IMR-90 (cell line): ENCODE measurements at places on chromosomes 11 and 22. TPM values are rescaled to one million over a fixed set of nuclear protein-coding genes. Genes with fewer than 3 reads are reported as not detected.

ANO9 gene
- not detected in 2 replicates for total RNA-seq

SC5D gene
- 21.3 and 44.2 TPM in 2 replicates for total RNA-seq

TYR gene
- not detected in 2 replicates for total RNA-seq

FAM227A gene
- 1.1 and 1.3 TPM in 2 replicates for total RNA-seq

SEPTIN5 gene
- 16.8 and 17.2 TPM in 2 replicates for total RNA-seq

PTPRCAP gene
- total RNA-seq: not detected in 2 replicates

SCUBE2 gene
- total RNA-seq: 0.56 and 0.72 TPM in 2 replicates

CALCB gene
- not detected in 2 replicates for total RNA-seq

DEPDC7 gene
- total RNA-seq: 9.7 TPM in 2 replicates

SCO2 gene
- total RNA-seq: 1.3 and 1.7 TPM in 2 replicates

DNA sequence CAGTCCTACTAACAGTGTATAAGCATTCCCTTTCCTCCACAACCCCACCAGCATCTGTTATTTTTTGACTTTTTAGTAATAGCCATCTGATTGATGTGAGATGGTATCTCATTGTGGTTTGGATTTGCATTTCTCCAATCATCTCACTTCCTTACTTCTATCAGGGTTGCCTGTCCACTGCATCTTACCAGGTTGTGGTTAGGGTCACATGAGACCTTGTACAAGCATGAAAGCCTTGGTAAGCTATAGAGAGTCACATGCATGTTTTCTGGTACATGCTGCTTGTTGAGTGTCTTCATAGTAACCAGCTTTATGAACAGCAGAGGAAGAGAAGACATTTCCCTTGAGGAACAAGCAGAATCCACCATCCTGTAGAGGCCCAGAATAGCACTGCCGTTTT lies 102.9 kb upstream of the PAX6 start:
- no peak for DNase-seq

DNA sequence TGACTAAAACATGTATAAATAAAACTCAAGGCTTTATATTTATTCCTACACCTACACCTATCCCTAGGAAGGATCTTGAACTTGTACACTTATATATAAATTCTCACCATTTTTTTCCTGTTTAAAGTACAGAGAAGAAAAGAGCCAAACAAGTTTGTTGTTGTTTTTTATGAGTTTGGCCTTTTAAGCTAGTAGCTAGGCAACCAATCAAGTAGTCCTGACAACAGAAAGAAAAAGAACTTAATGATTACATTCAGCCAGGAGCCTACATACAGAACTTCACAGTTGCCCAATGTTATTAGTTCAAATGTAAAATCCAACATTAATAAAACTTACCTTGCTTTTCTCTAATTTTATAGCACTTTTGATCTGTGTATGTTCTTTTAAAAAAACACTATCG lies 316.2 kb downstream of the SOX6 start:
- no peak for DNase-seq

GRCh38 chr11:56876621-56877275 lies 112.0 kb upstream of the OR5AK2 start:
- DNase-seq: peak; percentile 1

- peak; percentile 25 for DNase-seq
Observed at GRCh38 chr22:17665854-17666253, 27.3 kb downstream of the BCL2L13 start.

DNA sequence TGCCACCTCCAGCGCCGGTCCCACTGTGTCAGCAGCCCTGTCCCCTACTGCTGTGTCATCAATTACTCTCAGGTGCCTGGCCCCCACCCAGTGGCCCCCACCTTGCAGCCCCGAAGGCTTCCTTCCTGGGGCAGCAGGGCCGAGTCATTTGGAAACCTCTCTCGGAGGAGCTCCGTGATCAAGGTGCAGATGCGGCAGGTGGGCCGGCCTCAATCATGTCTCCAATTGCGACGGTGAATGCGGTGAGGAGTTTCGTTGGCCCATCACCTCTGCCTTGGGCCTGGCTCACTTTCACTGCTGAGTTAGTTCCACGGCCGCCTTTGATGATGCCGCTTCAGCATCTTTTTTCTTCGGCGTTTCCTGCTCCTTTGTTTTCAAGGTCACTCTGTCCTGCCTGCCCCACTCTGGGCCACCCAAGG lies 11.3 kb upstream of the CXCR5 start:
- DNase-seq: no peak

DNA sequence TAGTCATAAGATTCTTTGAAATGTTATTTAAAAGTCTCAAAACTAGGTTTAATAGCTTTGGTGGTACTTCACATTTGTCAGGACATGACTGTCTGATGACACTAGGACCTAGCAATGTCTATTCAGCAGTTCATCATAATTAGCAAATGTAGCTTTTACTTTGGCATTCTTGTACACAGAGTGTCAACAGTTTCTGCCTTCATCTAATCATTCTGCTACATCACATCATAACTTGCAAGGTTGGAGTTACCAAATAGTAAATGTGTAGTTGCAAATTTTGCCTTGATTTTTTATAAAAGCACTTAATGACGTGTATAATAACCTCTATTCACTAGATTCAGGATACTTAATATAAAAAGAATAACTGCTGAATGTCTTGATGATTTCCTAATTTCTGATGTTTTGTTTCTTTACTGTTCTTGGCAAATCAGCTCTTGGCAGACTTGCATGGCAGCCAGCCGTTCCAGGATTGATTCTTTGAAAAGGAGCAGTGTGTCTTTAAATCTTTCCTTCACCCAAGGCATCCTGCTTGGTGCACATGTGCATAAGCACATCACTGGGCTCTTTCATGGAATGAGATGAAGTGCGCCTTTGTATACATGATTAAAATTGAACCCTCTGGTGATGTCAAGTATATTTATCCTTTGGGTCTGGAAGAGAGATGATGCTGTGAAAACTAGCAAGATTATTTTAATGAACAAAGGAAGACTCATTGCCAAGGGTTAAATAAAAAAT lies 12.2 kb downstream of the FBXO7 start:
- DNase-seq: no peak

DNA sequence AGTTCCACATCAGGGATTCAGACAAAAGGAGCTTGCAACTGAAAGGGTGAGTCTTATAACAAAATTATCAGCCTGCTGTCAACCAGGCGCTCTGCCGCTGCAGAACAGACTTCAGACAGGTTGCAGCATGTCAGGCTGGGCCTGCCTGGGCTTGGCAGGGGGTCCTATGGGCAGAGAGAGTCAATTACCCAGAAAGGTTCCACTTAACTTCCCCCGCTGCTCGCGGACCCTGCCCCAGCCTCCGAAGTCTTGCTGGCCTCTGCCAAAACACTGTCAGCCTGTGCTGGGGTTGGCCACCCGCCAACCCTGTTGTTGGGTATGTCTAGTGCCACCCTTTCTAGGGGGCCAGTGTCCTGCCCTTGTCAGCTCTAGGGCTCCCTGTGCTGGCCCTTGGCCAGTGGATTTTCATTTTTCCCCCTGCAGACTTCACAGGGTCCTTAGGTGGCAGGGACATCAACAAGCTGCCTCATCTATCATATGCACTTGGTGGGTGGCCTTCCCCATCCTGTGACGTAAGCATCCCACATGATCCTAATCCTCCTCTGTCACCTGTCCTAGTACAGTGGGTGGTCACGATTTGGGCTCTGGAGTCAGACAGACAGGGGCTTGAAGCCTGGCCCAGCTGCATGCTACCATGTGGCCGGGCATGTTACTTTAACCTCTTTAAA lies 166.5 kb upstream of the CADM1 start:
- no peak for DNase-seq

- no peak for DNase-seq
Observed at GRCh38 chr22:16989915-16990314, 18.1 kb downstream of the GAB4 start.

- DNase-seq: no peak
Observed at GRCh38 chr11:12474871-12475270, 97.5 kb downstream of the PARVA start.

GRCh38 chr11:123238297-123238696 lies 43.2 kb upstream of the CLMP start:
- peak; percentile 61 for DNase-seq

- DNase-seq: peak; percentile 63
Observed at GRCh38 chr11:9399466-9399865, 15.0 kb downstream of the IPO7 start.

DNA sequence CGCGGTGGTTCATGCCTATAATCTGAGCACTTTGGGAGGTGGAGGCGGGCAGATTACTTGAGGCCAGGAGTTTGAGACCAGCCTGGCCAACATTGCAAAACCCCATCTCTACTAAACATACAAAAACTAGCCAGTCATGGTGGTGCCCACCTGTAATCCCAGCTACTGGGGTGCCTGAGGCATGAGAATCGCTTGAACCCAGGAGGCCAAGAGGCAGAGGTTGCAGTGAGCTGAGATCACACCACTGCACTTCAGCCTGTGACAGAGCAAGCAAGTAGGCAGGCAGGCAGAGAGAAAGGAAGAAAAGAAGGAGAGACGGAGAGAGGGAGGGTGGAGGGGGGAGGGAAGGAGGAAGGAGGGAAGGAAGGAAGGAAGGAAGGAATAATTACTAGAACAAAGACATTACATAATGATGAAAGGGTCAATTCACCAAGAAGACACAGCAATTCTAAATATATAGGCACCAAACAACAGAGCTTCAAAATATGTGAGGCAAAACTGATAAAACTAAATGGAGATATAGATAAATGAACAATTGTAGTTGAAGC lies 13.8 kb upstream of the CLDN5 start:
- no peak for DNase-seq

DNA sequence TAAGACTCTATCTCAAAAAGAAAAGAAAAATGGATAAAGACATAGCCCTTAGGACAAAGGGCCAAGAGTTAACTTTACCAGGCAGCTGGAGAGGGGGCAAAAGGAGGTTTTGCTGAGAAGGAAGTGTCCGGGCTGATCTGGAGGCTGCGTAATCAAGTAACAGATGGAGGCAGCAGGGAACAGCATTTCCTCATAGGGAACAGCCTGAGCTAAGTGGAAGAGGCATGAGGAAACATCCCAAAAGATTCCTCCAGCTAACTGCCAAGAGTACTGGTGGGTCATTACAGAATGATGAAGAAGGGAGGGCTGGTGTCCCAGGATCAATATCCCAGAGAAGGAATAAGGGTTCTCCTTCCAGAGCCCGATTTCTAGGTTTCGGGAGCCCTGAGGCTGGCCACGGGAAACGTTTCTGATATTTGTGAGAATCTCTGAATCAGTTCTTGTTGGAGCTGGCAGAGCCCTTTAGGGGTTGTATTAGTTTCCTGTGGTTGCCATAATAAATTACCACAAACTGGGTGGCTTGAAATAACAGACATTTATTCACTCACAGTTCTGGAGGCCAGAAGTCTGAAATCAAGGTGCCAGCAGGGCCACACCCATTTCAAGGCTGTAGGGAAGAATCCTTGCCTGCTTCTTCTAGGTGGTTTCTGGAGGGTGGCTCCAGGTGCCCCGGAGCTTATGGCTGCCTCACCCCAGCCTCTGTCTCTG lies 21.2 kb downstream of the LIF start:
- DNase-seq: no peak

GRCh38 chr22:26482161-26482560 lies 1.4 kb downstream of the HPS4 start:
- DNase-seq: no peak

GRCh38 chr22:45769569-45770210 lies 98.1 kb downstream of the ATXN10 start:
- peak; percentile 31 for DNase-seq

- DNase-seq: no peak
Observed at GRCh38 chr22:48477031-48477721, 1350.5 kb downstream of the BRD1 start.

GRCh38 chr11:37442576-37442975 lies 844.5 kb upstream of the RAG2 start:
- DNase-seq: peak; percentile 4

- no peak for DNase-seq
Observed at GRCh38 chr11:113908098-113908497, 3.5 kb downstream of the HTR3B start.

GRCh38 chr11:27087432-27087831 lies 46.8 kb downstream of the BBOX1 start:
- DNase-seq: peak; percentile 19

DNA sequence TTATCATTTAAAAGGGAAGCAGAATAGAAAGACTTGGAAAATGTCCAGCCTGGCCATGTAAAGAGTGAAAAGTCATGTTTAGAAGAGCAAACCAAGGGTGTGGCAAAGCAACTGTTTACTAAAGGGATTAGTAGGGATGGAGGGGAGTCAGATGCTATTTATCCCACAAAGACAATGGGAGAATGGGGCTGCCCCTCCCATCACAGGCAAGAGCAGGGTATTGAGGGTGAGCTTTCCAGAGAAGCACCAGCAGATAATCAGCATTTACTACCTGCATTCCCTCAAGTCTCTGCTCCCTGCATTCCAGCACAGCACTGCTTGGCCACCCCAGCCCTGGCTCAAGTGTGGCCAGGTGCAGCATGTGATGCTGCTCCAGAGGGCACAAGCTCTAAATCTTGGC lies 18.5 kb upstream of the QSER1 start:
- no peak for DNase-seq

GRCh38 chr11:73294604-73295003 lies 13.5 kb upstream of the ARHGEF17 start:
- DNase-seq: no peak
